ENCODE measurements at places on chromosomes 7 and 10.
A peak's percentile ranks its signal among the peaks of the same experiment; 100 is the strongest.

DNA sequence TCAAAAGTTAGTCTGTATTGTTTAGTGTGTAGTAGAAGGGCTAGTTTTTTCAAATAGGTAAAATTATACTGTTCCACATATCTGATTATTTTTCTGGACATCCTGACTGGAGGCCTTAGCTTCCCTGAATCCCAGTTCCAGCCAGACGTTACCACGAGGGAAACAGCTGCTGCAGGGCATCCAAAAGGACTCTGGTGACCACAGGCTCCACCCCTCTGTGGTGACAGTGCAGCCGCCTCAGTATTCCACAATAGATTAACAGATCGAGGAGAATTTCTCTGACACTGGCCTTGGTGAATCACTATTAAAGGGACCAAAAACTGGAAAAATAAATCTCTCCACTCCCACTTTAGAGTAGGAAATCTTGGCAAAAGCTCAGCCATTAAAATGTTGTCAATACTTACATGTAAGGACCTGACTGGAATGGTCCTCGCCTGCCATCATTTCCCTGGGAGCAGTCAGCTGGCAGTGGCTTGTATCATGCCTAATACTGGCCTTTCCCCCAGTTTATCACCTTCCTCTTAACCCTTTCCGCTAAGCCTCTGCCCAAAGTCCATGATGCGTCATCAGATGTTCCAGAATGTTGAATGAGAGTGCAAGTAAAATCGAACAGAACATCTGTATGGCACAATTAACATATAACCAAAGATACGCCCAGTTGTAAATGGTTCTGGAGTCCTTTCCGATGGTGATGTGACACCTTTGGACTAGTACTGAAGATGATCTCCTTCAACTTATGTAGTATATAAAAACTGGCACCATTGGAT, 31.6 kb downstream of the ENO4 start:
- no peak for DNase-seq

- no peak for DNase-seq
These were observed 3.8 kb upstream of the TRIL start for GRCh38 chr7:28961972-28962371.

- no peak for DNase-seq
These were observed 53.6 kb downstream of the CREB3L2 start for GRCh38 chr7:137948083-137948844.

DNA sequence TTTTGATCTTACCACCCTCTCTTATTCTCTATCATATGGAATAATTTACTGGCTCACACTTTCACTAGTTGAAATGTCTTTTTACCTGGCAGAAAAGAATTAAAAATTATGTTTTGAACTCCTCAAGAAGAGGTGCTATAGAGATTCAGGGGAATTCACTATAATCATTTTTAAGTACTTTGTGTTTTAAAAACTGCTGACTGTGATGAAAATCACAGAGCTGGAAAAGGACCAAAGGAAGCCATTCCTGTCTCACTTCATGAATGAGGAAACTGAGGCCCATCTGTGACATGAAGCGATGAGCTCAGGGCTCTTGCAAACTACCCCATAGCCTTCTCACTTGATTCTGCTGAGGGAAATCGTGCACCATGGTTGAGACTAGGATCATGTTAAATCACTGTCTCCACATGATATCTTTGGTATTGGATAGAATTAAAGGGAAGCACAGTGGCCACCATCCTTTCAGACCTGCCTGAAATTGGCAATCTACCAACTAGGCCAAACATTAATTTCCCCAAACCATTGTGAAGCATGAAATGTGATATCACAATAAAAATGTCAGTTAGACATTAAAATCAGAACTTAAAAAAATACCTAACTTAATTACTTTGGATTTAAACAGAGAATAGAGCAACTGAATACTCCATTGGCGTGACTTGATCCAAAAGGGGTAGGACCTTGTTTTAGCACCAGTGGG, 141.0 kb downstream of the FZD1 start:
- no peak for DNase-seq

- no peak for DNase-seq
These were observed 630.7 kb downstream of the PARD3 start for GRCh38 chr10:34184397-34184796.

- DNase-seq = no peak
These were observed 32.9 kb downstream of the NRCAM start for GRCh38 chr7:108423089-108423989.

DNA sequence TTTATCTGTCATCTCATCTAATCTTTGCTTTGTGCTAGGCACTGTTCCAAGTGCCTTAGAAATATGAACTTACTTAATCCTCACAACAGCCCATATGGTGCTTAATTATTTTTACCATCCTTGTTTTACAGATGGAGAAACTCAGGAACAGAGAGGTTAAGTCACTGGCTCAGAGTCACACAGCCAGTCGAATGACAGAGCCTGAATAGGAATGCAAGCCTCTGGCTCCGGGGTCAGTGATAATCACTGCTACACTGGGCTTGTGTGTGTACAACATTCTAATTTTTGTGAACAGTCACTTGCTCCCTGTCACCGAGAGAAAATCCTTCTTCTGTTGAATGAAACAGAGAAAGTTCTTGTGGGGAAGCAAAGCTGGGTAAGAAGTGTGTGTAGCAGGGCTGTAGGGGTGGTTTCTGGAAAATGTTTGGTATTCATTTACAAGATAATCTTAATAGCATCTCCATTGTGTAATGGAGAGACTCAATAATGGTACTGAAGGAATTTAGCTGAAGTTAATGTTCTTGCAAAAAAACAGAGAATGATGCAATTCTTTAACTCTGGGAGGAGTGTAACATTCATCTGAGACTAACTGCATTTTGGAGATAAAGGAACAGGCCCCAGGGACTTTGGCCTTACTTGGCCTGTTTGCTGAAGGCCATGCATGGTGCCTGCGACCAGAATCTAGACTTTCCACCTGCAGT, 290.6 kb downstream of the FRMD4A start:
- DNase-seq = peak; percentile 81

DNA sequence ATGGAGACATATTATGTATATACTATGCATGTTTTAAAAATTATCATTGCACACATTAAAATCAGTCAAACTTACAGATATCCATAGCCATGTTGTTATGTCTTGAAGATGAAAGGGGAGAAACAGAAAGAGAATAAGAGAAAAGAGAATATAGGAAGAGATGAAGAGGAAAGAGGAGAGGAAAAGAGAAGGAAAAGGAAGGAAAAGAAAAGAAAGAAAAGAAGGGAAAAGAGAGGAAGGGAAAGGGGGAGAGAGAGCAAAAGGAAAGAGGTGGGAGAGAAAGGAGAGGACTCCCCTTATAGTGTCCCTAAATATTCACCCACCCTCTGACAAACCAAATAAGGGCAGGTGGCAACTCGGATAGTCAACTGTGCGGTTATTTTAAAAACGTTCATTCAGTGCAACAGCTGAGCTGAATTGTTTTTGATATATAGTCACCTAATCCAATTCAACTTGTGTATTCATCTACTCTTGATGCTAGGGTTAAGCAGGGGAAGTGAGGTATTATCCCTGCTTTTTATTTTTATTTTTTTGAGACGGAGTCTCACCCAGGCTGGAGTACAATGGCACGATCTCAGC, 14.6 kb downstream of the SVIL start:
- DNase-seq = no peak

- peak; percentile 17 for DNase-seq
These were observed 27.5 kb downstream of the GPRIN2 start for GRCh38 chr10:46528675-46529615.

DNA sequence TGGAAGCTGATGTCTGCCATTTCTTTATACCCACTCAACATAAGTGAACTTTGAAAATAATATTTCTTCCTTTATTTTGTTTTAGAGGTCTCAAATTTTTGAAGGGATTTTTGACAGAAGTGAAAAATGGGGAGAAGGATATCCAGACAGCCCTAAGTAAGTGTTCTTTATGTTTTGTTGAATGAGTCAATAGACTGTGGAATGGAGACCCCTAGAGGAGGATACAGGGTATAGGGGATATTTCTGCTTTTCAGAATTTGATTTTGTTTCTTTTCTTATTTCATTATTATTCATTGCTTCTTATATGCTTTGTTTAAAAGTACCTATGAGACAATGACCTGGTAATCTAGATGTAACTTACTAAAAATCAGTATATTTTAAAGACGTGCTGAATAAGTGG, 34.4 kb downstream of the PLEKHA8 start:
- DNase-seq = peak; percentile 77

- no peak for DNase-seq
These were observed 240.8 kb downstream of the ELFN1 start for GRCh38 chr7:1910827-1911226.

DNA sequence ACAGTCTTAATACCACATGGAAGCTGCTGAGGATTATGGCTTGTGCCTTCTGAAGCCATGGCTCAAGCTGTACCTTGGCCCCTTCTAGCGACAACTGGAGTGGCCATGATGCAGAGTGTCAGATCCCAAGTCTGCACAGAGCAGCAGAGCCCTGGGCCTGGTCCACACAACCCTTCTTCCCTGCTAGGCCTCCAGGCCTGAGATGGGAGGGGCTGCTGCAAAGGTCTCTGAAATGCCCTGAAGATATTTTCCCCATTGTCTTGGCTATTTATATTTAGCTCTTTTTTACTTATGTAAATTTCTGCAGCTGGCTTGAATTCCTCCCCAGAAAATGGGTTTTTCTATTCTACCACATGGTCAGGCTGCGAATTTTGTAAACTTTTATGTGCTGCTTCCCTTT, 804.6 kb upstream of the ZWINT start:
- no peak for DNase-seq

- no peak for DNase-seq
These were observed 579.3 kb downstream of the LRMDA start for GRCh38 chr10:76010703-76011102.

- no peak for DNase-seq
These were observed 50.8 kb downstream of the GRB10 start for GRCh38 chr7:50731703-50732582.

- DNase-seq = no peak
These were observed 72.4 kb upstream of the ADGRA1 start for GRCh38 chr10:133015321-133015720.

DNA sequence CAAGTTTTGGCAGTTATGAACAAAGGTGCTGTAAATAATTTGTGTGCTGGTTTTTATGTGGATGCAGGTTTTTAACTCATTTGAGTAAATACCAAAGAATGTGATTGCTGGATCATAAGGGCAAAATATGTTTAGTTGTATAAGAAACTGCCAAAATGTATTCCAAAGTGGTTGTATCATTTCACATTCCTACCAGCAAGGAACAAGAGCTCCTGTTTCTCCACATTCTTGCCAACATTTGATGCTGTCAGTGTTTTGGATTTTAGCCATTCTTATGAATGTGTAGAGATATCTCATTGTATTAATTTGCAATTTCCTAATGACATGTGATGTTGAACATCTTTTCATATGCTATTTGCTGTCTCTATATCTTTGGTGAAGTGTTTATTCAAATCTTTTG, 207.3 kb upstream of the LRGUK start:
- peak; percentile 8 for DNase-seq

- no peak for DNase-seq
These were observed 208.3 kb downstream of the CELF2 start for GRCh38 chr10:11225935-11226334.

- DNase-seq = no peak
These were observed 40.5 kb upstream of the GSAP start for GRCh38 chr7:77456696-77457095.

GRCh38 chr10:52215745-52216361, 98.2 kb upstream of the DKK1 start:
- peak; percentile 91 for DNase-seq

DNA sequence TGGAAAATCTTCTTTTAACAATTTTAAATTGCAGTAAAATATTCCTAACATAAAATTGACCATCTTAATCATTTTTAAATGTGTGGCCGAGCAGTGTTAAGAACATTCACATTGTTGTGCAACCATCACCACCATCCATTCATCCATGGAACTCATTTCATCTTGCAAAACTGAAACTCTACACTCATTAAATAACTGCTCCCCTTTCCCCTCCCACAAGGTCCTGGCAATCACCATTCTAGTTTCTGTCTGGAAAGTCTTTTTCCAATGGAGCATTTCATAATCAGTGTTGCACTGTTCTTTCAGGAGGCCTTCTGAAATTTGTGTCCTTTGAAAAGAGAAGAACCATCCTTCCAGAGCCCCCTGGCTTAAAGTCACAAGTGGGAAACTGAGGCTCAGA, 233.1 kb downstream of the PLXNA4 start:
- no peak for DNase-seq

GRCh38 chr7:106729720-106730385, 68.9 kb upstream of the CCDC71L start:
- no peak for DNase-seq

DNA sequence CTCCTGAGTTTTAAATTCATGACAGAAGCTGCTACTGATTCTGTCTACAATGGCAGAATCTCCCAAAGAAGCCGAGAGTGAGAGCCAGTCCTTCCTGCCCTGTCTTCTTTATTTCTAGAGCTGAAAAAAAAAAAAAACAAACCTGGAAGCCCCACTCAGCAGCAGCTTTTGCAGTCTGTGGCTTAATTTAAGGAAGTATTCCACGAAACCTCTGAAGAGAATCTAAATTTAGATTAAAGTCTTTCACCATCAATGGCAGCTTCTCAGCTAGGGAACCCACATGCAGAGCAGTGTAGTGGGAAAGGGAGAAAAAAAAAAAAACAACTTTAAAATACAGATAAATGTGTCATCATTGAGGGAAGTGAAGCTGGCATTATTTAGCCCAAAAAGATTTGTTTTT, 23.4 kb downstream of the SMURF1 start:
- DNase-seq = peak; percentile 60

- DNase-seq = no peak
These were observed 1.0 kb downstream of the EIF3B start for GRCh38 chr7:2355705-2356008.

DNA sequence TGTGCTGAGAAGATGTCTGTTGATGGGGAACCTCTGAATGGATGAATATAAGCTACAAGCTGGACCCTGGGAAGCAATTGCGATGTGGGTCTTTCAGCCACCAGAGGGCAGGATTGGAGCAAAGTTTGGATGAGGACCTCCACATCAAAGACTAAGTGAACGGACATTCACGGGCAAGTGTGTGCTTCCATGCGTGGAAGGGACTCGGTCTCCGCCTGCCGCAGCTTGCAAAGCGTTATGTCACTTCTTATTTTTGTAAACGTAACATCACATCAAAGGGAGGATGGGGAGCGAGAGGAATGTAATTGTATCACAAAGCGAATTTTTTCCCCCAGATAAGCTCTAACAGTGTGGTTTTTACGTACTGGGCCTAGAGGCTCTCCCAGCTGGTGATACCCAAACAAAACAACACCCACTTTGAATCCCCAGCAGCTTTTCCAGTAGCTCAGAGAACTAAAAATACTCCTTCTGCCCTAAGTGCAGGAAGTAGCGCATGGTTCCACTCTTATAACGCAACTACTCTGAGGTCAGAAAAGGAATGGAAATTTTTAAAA, 65.0 kb downstream of the VWA2 start:
- peak; percentile 95 for DNase-seq

DNA sequence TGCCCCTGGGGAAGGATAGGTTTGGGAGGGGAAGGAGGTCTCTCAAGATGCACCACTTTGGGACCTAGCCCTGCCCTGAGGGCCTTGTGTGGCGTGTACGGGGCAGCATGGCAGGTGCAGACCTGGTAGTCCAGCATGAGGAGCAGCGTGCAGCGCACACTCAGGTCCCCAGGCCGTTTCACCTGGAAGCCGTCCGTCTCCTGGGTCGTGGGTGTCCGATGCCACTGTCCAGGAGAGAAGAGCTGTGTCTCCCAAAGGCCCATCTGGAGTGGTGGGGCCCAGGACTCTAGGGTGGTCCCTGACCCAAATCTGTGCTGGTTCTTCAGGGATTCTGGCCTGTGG, 6.8 kb downstream of the SMARCD3 start:
- DNase-seq = no peak
